Effector memory CD4-positive, alpha-beta T cell (primary cell): ENCODE measurements at places on chromosomes 1 and 21.
A peak's percentile ranks its signal among the peaks of the same experiment; 100 is the strongest.

GRCh38 chr1:99645203-99645602, 710 bp upstream of the PALMD start:
- DNase-seq = no peak

- DNase-seq = no peak
These were observed 15.7 kb downstream of the LSS start for GRCh38 chr21:46212721-46213484.

DNA sequence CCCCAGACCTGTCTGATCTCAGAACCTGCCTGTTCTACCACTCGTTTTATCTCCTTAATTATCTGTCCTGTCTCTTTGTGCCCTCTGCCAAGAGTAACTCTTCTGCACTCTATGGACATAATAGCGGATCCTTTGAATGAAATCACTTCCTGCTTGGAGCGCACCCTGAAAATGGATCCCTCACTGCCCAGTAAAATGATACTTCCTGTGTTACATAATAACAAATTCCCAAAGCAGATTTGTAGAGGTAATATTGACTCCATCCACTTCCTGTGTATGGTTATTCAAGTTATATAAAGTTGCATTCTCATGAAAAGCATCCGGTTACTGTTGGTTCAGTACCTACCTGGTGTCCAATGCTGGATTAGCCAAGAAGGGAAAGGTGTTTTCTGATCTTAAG, 246.0 kb downstream of the TRABD2B start:
- no peak for DNase-seq

- no peak for DNase-seq
These were observed 48.5 kb downstream of the FH start for GRCh38 chr1:241470908-241471590.

- DNase-seq = no peak
These were observed 3.6 kb downstream of the TENT5C start for GRCh38 chr1:117609471-117609911.

GRCh38 chr1:42957880-42958487, 684 bp downstream of the SLC2A1 start:
- DNase-seq = peak; percentile 26
